Hematopoietic multipotent progenitor cell treated with erythropoietin and hydrocortisone succinate and interleukin-3 and kit ligand, for 17 days (in vitro differentiated cells): ENCODE measurements at places on chromosomes 1 and 21.

DNA sequence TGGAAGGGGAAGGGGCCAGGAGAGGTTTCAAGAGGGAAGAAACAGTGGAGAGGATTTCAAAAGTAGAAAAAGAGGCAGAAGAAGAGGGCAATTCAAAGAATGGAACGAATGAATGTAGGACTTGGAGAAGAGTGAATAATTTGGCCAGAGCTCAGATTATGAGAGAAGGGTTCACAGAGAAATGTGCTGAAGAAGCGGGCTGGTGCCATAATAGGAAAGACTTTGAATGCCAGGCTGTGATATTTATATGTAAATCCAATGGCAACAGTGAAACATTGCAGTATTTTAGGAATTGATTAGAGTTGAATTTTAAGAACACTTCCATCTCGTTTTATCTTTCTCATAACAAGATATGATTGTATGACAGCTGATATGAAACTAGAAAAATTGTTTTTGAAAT is 36.0 kb upstream of the ANGPTL7 start:
- DNase-seq = no peak

GRCh38 chr21:29149808-29150425 is 19.5 kb downstream of the MAP3K7CL start:
- no peak for DNase-seq

DNA sequence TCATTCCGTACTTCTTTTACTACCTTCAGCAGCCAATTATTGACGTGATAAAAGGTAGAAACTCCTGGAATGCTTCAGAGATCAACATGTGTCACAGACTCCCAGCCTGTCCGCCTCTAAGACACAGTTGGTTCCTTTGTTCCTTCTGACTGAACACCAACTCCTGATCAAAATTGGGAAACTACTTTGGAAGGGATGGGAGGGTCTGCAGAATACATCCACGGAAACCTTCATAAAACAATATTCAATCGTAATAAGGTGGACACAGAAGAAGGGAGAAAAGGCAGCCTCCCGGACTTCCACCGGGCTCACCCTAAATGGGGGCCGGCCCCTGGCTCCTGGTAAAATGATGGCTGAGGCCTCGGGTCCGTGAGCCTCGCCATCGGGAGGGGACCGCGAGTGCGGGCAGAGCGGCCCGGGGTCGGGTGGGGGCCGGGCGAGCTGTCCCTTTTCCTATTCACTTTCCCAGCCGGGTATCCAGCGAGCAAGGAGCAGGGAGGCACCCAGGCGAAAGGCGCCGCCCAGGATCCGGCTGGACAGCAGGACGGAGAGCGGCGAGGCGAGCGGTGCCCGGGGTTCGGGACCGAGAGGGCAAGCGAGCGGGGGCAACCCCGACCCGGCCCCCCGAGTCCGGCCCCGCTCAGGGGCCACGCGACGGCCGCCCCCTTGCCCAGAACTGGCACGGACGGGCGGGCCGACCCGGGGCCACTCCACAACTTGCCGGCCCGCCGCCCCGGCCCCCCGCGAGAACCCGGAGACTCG is 805 bp downstream of the NRIP1 start:
- peak; percentile 10 for DNase-seq

DNA sequence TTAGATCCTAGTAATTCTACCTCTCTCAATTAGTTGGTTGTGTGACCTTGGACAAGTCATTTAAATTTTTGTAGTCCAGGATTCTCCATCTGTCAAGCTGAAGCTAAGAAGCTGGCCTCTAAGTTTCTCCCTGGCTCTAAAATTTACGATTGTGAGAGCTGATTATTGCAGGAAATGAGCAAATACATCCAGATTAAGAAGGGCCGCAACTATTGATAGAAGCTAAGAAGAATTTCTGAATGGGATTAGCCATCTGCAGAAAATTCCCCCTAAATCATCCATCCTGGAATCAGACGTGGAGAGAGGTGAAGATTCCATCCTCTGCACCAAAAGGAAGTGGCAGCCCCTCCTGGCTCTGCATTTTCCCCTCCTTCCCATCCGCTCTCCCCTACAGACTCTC is 55.0 kb downstream of the HIVEP3 start:
- DNase-seq = no peak

DNA sequence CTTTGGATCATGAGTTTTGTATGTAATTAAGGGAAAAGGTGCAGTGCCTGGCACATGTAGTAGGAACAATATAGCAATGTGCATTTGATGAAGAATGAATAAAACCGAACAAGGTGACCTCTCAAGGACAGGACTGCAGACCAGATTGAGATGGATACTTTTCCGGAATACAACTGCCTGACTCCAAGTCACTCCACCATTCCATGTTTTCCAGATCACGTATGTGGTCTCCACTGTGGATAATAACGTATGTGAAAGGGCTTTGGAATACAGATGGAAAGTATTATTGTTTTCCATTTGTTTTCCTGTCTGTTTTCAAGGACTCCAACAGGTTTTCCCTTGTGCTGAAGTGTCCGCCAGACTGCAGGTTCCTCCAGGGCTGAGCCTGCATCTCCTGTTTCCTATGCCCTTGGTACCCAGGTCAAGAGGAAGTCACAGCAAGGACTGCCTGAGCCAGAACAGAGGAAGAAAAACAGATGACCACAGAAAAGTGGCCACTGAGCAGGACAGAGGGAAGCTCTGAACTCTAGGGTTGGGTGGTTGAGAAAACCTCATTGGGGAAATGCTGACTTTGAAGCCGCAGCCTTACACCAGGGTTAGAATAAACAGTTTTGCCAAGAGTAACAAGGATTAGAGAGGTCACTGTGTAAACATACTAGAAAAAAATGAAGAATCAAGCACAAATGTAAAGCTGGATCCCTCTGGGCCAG is 4.0 kb downstream of the CFAP45 start:
- DNase-seq = no peak

GRCh38 chr1:115506518-115506917 is 135.3 kb upstream of the VANGL1 start:
- no peak for DNase-seq

DNA sequence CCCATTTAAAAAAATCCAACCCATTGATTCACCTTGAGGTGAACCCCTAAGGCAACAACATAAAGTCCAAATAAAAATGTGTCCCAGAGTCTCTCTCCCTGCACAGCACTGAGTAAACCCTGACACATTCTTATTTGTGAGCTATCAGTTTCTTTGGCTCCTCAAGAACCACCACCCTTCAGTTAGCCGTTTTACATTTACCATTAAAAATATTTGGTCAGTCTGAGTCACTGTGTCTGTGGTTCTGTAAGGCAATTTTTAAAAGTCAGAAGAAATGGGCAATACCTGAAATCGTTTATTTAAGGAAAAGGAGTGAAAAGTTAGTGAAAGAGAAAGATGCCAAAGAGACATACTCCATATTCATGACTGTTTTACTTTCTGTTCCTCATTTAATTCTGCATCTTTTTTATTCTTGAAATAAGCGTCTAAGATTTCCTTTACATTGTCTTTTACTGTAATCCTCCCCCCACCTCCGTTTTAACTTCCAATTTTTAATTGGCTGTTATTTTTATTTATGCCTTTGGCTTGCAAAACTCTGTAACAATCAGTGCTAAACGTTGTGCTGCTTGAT is 91.7 kb upstream of the IVNS1ABP start:
- DNase-seq = no peak

- no peak for DNase-seq
Measured at GRCh38 chr1:15786581-15786980, 20.9 kb downstream of the UQCRHL start.

DNA sequence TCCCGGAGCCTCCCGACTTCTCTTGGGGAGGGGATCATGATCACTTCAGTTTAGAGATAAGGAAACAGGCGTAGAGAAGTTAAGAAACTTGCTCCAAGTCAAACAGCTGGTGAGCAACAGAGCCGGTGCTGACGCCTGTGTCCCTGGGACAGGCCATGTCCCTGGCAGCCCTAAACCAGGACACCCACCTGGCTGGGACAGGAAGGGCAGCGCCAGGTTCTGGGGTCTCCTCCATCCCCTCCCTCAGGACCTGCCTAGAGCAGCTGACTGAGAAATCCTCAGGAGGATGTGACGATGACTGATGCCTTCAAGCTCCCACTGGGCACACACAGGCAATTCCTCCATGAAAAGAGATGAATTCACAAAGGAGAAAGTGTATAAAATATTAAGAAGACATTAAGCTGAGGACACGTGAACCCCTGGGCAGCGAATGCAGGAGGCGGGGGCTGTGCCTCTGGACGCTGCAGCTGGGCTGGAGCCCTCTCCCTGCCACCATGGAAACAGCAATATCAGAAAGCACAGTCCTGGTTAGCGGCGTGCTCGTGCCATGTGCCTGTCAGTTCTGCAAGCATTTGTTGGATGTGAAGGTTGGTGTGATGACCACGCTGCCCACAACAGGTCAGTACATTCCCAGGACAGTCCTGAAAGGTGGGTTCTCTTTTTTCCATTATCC is 40.1 kb upstream of the C1orf174 start:
- DNase-seq = no peak

DNA sequence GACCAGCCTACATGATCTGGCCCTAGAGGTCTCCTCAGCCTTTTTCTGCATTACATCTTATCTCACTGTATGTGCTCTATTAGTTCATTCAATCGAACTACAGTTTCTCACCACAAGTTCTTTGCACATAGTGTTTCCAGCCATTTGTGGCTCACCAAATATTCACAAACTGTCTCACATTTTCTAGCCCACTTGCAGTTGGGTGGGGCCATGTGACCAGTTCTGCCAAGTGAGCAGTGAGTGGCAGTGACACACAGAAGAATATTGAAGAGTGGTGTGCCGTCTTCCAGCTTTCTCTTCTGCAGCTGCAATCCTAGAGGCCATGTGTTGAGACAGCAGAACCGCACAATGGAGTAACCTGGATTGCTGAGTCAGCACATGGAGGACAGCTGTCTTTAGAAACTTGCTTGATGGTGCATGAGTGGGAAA is 103.2 kb upstream of the ZNF644 start:
- no peak for DNase-seq

DNA sequence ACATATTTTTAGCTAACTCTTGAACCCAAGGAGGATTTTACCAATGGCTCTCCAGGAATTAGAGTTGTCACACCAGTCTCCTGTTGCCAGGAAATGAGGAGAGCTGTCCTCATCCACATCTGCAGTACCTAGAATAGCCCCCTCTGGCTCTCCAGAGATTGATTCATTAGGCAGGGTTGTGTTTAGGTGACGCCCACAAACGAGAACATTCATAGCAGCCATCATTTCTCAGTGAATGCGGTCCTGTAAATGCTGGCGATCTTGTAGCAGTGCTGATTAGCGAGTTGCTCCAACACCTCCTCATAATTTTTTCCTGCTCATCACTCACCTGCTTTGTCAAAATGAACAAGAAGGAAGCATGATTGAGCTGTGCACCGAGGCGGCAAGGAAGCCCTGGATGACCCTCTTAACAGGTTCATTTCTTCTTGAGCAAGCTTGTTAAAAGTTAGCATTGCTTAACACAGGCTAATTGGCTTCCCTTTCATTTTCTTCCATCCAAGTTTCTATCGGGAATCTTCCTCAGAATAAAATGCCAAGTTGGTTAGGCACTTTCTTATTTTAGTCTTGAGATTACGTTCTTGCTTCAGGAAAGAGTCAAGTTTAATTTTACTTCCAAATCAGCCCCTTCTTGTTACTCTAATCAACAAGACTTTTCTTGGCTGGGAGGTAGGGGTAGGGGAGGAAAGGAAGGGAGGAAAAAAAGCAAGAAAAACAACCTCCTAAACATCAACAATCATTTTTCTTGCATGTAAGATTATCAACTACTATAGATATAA is 16.5 kb upstream of the KLHDC8A start:
- DNase-seq = no peak

DNA sequence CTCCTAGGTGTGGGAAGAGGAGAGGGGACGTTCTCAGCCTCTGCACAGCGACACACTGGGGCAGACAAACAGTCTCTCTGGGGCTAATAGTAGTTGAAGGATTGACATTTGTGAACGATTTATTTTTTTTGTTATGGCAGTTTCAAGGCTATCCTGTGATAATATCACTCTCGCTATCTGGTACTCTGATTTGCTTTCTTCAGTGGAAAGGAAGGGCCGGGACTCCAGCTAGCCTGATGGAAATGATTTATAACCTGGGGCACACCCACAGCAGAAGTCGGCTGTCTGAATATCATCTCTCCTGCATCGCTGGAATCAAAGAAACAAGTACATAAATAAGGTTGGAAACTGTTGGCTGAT is 122.7 kb downstream of the KCNN3 start:
- DNase-seq = no peak

- DNase-seq = no peak
Measured at GRCh38 chr1:53524428-53525375, 65.5 kb downstream of the DMRTB1 start.

GRCh38 chr1:36125129-36125991 is at the start of gene COL8A2:
COL8A2 (minus strand) TSS chr1:36125222; CDS start chr1:36100242, 24,980 bp downstream.
- no peak for DNase-seq

GRCh38 chr1:79161077-79161476 is 154.5 kb upstream of the ADGRL4 start:
- DNase-seq = no peak

DNA sequence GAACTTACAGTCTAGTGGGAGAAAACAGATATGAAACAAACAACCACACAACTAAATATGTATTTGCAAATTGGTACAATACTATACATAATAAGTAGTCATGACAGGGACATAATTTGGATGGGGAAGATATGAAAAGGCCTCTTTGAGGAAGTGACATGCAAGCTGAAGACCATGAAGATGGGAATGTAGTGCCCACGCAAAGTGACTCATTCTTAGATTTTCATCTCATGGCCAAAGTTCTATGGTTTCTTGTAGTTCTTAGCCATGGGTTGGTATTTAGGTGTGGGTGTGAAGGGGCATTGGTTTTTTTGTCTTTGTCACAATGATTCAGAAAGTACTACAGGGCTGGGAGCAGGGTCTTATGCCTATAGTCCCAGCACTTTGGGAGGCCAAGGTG is 105.4 kb upstream of the FAM78B start:
- DNase-seq = no peak

GRCh38 chr1:184595596-184595995 is 159.1 kb downstream of the EDEM3 start:
- DNase-seq = no peak

GRCh38 chr1:185610954-185611353 is 123.2 kb upstream of the HMCN1 start:
- DNase-seq = no peak

DNA sequence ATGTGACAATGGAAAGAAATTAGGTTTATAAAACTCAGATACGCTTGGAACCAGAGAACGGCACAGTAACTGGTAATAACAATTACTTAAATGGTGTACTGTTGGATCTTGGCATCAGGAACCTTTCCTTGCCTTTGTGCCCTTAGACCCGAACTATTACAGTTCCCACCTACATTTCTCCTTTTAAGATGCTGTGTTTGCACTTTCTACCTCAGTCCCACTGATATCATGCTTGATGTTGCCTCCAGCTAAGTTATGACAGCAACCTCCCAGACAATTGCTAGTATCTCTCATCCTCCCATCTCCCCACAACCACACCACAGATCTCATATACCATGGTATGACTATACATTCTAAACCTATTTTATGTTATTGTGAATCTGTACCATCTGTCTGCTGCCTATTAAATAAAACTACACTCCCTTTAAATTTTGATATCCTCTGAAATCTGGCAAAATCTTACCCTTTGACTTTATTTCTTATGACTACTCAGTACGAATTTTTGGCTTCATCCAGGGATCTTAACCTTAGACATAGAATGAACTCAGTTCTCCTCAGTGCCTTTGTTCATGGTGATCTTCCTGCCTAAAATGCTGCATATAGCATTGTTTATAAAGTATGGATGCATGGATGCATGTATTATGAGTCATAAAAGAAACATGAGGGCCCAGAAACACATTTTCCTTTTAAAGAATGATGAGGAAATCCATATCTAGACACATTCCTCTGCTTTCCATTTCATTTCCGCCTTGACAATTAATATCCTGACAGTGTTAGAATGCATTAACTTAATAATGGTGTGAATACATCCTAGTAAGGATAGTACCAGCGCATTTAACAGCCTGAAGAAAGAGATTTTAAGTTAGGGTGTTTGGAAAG is 64.1 kb downstream of the LRRC8D start:
- no peak for DNase-seq

- no peak for DNase-seq
Measured at GRCh38 chr1:230614121-230614520, 28.2 kb upstream of the COG2 start.
